Activated naive CD4-positive, alpha-beta T cell treated with anti-CD3 and anti-CD28 coated beads, Interleukin-2, amount 50 U/mL, for 16 hours (primary cell): ENCODE measurements at places on chromosomes 7 and 10.
A peak's percentile ranks its signal among the peaks of the same experiment; 100 is the strongest.

DNA sequence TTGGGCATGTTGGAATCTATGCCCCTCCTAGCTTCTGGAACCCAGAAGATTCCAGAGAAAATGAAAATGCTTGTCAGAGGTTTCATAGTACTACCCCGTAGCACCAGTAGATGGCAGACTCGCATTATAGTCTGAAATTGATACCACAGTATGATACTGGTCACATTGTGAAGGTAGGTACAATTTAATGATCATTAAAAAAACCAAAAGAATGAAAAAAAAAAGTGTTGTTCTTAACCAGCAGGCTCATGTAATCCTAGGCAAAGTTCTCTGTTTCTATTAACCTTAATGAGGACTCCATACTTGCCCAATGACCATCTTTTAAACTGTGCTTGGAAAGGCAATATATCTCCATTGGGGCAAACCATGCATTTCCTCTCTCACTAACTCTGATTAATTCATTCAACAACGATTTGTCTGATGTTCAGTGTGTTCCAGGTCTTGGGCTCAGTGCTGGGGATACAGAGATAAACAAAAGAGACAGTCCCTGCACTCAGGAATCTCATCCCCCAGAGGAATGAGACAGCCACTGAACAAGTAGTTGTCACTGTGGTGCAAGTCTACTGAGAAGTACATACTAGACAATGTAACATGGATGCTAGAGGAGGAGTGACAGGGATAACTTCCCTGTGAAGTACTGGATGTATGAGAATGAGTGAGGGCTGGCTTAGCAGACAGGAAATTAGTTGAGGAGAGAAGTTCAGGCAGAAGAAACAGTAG, 223.5 kb upstream of the PHYHIPL start:
- no peak for DNase-seq

GRCh38 chr7:38660427-38661099, 29.4 kb upstream of the AMPH start:
- DNase-seq = no peak

GRCh38 chr7:120052884-120053382, 220.0 kb upstream of the KCND2 start:
- DNase-seq = no peak

GRCh38 chr10:35471435-35471834, 133.7 kb upstream of the GJD4 start:
- no peak for DNase-seq

- DNase-seq = peak; percentile 14
Measured at GRCh38 chr7:17159500-17160037, 138.9 kb upstream of the AHR start.
